ENCODE measurements at places on chromosomes 1 and 21. TPM values are rescaled to one million over a fixed set of nuclear protein-coding genes. Genes with fewer than 3 reads are reported as not detected.

KLHL12 gene
- 29.2 TPM for total RNA-seq

HSD3B1 gene
- total RNA-seq: not detected

FASLG gene
- 12.7 TPM for total RNA-seq

ATP6V1G3 gene
- total RNA-seq: not detected

AIM2 gene
- 11.6 TPM for total RNA-seq

IL6R gene
- total RNA-seq: 6.4 TPM

RNF220 gene
- 86.6 TPM for total RNA-seq

CFHR5 gene
- not detected for total RNA-seq

BROX gene
- total RNA-seq: 47.6 TPM

DENND2C gene
- total RNA-seq: 0.15 TPM

SPATA45 gene
- total RNA-seq: not detected

Measured in T-helper 1 cell treated with Interleukin-12 subunit alpha and Interleukin-12 subunit beta and Interleukin-4 antibody, amounts not matched to agents 30 ng/mL and 1 ng/mL, for 36 hours (primary cell).